ENCODE measurements at places on chromosomes 12 and 14. TPM values are rescaled to one million over a fixed set of nuclear protein-coding genes. Genes with fewer than 3 reads are reported as not detected.

Gene KIF5A
- polyA plus RNA-seq = 5.6 TPM

Gene CISTR
- not detected for polyA plus RNA-seq

Gene HOXC12
- not detected for polyA plus RNA-seq

Gene SERPINA10
- polyA plus RNA-seq = 0.05 TPM

Gene BTG1
- 258 TPM for polyA plus RNA-seq

Gene TMEM63C
- polyA plus RNA-seq = 0.52 TPM

Gene NKX2-1
- polyA plus RNA-seq = 148 TPM

Gene IKZF4
- 23.5 TPM for polyA plus RNA-seq

Gene SLC10A1
- 0.31 TPM for polyA plus RNA-seq

Gene PKP2
- polyA plus RNA-seq = 4.4 TPM

Gene CD163
- polyA plus RNA-seq = 14.8 TPM

Gene ALG10
- polyA plus RNA-seq = 10.3 TPM

Gene JAG2
- polyA plus RNA-seq = 15.0 TPM

Gene SDR9C7
- 0.09 TPM for polyA plus RNA-seq

Gene TRHDE
- polyA plus RNA-seq = 3.8 TPM

Gene RNASE4
- polyA plus RNA-seq = 9.4 TPM

Gene SELPLG
- polyA plus RNA-seq = 3.3 TPM

Gene KRT3
- not detected for polyA plus RNA-seq

Gene KRT7
- polyA plus RNA-seq = 24.3 TPM

Gene GATC
- 23.1 TPM for polyA plus RNA-seq

Data from right lung (tissue), 10 donors.